ENCODE measurements at places on chromosomes 3 and 15.

DNA sequence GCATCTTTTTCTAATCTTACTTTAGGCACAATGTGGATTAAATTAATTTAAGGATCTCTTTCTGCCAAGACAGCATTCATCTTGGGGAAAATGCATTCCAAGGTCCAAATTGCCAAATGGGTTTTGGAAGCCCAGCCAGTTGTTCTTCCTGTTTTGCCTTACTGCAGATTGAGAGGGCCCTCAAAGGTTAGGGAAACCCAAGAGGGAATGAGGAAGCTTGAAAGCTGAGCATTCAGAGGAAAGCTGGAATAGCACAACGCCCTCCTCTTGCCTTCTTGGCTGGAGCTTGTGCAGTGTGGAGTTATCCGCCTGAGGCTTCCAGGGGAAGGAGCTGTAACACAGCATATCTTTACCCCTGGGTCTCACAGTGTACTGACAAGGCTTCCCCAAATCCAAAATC lies 18.2 kb upstream of the SACM1L start:
- DNase-seq: no peak

DNA sequence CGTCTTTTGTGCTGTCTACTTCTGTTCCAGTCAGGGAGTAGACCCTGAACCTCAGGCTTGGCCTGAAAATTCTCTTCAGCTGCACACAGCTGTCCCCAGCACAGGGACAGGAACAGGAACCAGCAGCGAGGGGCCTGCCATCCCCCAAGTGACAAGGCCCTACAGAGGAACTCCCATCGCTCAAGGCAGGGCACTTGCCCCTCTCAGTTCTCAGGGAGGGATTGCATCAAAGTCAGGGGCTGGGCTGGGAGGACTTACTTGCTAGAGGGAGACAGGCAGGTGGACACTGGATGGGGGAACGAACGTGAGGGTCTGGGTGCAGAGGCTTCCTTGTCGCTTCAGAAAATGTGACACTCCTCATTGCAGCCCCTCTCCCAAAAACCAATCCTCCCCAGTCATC lies 163.6 kb downstream of the CHSY1 start:
- no peak for DNase-seq

GRCh38 chr3:134054881-134055280 lies 25.2 kb upstream of the SLCO2A1 start:
- no peak for DNase-seq

DNA sequence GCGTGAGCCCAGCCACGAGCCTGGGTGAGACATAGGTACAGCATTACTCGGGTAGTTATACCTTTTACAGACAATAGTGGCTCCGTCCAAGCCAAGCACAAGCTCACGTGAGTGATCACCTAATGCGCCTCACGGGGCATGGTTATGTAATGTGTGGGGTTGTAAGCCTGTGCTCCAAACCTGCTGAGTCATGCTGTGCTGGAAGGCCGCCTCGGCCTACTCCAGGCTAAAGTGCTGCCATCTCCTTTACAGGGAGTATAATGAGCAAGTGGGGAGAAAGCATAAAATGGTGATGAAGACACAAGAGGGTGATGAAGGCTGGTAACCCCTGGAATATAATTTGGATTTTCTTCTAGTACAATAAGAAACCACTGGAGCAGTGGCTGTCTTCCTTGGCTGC lies 175.8 kb upstream of the STT3B start:
- DNase-seq: no peak

DNA sequence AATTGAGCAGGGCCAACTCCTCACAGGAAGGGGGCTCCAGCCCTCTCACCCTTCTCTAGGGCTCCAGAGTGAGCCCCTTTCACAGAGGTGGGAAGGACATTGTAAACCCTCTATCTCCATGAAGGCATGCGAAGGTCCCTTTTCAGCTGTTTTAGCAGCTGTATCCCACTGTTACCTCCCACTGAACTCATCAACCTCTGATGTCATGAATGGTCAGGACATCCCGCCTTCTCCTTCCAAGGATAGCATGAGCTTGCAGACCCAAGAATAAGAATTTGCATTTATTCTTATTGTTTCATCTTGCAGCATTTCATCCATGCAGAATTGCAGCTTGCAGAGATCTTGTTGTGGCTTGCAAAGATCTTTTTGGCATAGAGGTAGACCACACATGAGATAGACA lies 24.3 kb upstream of the FGD5 start:
- no peak for DNase-seq

- DNase-seq: no peak
These were observed 130.4 kb downstream of the PPM1L start for GRCh38 chr3:160886421-160886820.

- DNase-seq: no peak
These were observed 264.7 kb upstream of the ROPN1 start for GRCh38 chr3:124256599-124256998.

- no peak for DNase-seq
These were observed 108.3 kb downstream of the IQSEC1 start for GRCh38 chr3:12964711-12965612.

DNA sequence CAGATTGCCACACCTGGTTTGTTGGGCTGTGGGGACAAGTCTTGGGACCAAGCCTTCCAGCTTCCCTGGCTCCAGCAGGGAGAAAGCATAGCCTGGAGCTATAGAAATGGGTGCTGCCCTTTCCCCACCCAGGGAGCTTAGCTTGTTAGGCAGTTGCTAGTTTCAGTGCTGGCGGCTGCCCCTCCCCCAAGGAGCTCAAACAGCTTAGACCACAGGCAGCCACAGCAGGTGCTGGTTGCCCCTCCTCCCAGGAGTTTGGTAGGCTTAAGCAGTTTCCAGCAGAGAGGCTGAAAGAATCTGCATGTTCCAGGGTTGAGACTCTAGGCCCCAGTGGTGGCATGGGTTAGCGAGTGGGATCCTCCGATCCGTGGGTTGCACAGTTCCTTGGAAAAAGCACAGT lies 889.7 kb downstream of the IGSF11 start:
- DNase-seq: no peak

DNA sequence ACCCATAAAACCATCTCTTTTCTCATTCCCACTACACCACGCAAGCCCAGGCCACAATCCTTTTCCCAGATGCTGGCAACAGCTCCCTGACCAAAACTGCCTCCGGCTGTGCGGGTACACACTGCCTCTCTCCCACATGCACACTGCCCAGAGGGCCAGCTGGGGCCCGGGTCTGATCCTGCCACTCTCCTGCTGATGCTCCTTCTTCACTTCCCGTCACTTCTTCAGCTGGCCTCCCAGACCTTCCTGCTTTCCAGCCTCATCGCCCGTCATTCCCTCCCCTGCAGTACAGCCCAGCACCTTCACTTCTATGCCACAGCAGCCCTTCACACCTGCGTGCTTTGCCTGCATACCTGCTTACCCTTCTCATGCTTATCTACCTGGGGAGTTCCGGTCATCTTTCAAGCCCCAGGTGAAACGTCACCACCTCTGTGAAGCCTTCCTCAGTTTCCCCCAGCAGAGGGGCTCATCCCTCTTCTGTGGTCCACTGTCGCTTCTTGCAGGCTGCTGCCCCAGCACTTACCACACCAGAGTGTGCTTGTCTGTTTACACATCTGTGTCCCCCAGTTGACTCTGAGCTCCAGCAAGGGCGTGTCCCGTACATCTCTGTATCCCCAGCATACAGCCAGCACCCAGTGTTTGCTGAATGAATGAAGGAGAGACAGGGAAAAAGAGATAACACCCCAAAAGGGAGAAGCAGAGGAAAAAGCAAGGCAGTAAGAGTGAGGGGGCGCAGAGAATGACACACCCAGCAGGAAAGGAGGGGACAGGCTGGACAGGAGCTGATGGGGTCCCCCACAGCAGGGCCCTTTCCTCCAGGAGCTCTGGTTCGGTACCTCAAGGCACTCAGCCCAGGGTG lies 22.2 kb downstream of the GRAMD2A start:
- no peak for DNase-seq

DNA sequence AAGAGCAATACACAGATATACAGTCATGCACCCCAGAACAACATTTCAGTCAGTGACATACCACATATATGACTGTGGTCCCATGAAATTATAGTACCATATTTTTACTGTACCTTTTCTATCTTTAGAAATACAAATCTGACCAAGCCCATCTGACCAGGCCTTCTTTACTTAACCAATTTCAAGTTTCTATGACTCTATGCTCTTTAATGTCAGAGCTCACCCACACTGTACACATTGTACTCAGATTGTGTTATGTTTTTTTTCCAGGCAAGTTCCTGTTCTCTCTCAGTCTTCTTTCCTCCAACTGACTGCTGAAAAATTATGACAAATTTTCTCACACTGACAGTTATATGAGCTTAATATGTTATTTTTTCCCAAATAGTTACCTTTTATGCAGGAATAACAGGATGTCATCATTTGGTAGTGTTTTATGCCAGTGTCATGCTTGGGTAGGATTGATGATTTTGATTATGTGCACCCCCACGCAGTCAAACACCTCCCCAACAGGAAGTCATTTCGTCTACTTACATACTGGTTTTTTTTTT lies 8.0 kb upstream of the CBLB start:
- no peak for DNase-seq

DNA sequence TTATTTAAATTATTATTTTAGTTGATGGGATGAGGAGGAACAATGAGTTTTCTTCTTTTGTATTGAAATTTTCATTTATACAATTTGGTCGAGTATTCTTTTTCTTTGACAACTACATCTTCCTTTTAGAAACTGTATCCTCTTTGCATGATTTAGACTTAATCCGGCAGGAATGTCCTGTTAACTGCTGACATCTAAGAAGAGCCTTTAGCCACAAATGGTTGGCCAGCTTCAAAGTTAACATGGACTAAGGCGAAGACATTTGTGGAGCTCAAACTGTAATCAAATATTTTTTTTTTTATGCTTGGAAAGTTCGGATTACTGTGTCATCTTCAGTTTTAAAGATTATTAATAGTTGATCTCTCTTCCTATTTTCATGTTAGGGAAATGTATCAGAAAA lies 43.2 kb downstream of the RIOX2 start:
- DNase-seq: no peak

- no peak for DNase-seq
These were observed 150.9 kb downstream of the ITPR1 start for GRCh38 chr3:4643904-4644547.

GRCh38 chr3:140433431-140433830 lies 244.4 kb upstream of the TRIM42 start:
- no peak for DNase-seq

DNA sequence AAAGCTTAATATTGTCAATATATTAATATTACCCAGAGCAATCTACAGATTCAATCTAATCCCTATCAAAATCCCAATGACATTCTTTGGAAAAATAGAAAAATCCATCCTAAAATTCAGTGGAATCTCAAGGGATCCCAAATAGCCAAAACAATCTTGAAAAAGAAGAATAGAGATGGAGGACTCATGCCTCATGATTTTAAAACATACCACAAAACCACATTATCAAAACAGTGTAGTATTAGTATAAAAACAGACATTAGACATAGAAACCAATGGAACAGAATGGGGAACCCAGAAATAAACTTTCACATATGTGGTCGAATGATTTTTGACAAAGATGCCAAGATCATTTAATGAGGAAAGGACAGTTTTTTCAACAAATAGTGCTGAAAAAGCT lies 14.6 kb downstream of the NEK4 start:
- no peak for DNase-seq

GRCh38 chr3:11379824-11380701 lies 107.9 kb downstream of the ATG7 start:
- no peak for DNase-seq

DNA sequence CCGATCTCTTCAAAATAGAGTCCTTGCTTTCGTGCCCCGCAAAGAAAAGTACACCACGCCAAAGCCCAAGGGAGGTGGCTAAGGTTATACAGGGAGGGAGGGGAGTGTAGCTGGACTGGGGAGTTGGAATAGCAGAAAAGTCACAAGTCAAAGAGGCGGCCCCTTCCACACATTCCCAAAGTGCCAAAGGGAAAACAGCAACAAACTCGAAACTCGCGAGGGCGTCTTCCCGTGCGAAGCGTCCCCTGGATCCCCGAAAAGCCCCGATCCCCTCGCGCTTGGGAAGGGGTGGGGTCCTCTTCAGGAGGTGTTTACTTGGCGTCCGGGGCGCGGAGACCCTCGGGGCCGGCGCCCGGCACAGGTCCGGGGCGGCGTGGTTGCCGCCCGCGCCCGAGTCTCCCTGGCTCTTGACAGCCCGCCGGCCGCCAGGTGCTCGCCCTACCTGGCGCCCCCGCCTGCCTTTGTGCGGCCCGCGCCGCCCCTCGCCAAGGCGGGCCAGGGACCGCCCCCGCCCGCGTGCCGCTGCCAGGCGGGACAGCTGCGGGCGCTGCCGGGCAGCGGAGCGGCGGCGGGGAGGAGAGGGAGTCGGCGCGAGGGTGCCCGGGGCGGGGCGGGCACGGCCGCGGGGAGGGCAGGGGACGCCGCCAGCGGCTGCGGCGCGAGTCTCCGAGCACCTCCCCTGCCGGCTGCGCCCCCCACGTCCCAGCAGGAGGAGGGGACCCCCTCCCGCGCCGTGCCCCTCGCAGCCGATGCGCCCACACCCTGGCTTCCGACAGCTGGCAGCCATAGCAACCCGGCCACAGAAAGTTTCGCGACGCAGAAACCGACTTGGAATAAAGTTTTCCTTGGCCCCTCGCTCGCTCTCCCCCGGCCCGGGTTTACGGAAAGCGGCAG lies 966 bp downstream of the MYO1E start:
- DNase-seq: peak; percentile 61

DNA sequence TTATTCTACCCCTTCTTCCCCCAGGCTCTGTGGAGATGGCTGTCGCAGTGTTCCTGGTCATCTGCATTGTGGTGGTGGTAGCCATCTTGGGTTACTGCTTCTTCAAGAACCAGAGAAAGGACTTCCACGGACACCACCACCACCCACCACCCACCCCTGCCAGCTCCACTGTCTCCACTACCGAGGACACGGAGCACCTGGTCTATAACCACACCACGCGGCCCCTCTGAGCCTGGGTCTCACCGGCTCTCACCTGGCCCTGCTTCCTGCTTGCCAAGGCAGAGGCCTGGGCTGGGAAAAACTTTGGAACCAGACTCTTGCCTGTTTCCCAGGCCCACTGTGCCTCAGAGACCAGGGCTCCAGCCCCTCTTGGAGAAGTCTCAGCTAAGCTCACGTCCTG lies 12.9 kb downstream of the SPINT1 start:
- DNase-seq: no peak

DNA sequence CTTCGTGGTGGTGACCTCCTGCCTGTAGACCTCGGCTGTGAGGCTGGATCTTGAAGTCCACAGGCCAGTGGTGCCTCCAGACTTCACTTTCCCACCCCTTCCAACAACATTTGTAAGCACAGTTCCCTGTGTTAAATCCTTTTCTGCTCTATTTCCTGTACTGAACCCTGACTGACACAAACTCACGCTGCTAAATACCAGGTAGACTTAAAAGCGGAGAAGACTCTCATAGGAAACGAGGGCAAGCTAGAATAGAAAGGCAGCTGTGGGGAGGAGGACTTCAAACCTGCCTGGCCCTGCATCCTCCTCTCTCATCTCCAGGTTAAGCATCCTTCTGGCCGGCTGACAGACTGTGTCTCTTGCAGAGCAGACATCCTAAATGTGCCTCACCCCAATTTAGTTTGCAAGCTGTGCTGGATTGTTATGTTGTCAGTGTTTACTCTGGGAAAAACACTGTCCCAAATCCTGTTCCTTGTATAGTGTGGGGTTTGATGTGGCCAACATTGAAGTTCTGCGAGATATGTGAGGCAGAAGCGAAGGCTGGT lies 58.5 kb upstream of the LARS2 start:
- no peak for DNase-seq
